Stimulated activated CD8-positive, alpha-beta memory T cell treated with anti-CD3 and anti-CD28 coated beads, Interleukin-4, amount 100 ng/mL, for 4 hours (primary cell): ENCODE measurements at places on chromosomes 6 and 20.
A peak's percentile ranks its signal among the peaks of the same experiment; 100 is the strongest.

DNA sequence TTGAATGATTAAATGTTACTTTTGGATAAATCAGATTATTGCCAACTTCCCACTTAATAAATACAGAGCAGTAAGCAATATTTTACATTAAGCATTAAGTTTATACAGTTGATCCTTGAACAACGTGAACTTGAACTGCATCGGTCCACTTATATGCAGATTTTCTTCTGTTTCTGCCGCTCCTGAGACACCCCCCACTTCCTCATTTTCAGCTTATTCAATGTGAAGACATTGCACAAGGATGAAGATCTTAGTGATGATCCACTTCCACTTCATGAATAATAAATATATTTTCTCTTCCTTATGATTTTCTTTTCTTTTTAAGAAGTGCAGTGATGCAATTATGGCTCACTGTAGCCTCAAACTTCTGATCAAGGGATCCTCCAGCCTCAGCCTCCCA is 167.2 kb downstream of the LINC00237 start:
- DNase-seq = no peak

DNA sequence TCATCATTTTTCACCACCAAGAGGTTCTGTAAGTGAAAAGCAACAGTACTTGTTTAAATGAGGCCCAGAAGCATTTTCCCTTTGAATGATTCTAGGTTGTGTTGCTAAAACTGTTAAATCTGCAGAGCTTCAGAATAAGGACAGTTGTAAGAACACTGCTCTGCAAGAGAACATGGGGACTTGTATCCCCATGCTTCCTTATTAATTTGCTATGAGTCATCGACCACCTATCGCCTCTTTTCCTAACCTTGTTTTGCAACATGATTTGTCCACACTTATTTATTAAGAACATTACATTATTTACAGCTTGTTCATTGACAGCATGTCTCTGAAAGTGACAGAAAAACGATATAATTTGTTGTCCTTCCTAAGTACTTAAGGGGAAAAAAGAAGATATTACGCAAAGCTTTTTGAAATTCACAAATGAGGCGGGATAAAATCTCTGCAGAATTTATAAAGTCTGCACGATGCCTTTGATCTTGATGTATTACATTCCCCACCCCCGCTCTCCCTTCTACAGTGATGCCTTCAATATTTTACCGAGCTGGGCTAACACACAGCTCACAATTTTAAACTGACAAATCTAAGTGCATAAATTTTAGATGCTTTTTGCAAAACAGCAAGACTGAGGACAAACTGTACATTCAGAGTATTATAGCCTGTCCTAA is 220.0 kb upstream of the SPTLC3 start:
- no peak for DNase-seq

GRCh38 chr20:43506238-43506637 is 1.3 kb upstream of the L3MBTL1 start:
- no peak for DNase-seq

- no peak for DNase-seq
These were observed 90.7 kb downstream of the KHDC1L start for GRCh38 chr6:73134588-73134987.

DNA sequence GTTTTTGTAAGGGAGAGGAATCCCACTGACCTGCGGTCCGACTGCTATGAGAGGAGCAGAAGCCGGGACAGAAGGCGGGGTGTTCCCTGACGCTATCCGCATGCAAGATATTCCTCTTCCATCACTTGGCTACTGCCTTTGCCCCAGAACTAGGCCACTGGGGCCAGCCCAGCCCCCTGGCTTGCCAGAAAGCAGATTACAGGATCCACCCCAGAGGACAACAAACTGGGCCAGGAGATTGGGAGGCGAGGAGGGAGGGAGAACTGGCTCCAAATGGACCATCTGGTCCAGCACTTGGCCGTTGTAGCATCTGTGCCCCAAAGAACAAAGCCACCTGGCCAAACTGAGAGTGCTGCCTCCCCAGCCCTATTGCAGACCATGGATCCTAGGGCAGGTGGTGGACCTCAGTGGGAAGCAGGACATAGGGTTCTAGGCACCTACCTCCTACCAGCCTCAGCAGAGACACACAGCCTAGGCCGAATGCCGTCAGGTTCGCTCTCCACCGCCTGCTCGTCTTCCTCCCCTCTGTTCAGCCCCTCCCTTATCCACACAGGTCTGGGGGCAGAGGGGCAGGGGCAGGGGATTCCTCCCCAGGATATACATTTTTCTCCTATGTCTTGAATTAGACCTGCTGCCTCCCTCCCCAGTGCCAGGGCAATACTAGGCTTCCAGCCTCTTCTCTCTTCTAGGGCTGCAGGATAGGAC is 4.0 kb downstream of the MDGA1 start:
- no peak for DNase-seq

DNA sequence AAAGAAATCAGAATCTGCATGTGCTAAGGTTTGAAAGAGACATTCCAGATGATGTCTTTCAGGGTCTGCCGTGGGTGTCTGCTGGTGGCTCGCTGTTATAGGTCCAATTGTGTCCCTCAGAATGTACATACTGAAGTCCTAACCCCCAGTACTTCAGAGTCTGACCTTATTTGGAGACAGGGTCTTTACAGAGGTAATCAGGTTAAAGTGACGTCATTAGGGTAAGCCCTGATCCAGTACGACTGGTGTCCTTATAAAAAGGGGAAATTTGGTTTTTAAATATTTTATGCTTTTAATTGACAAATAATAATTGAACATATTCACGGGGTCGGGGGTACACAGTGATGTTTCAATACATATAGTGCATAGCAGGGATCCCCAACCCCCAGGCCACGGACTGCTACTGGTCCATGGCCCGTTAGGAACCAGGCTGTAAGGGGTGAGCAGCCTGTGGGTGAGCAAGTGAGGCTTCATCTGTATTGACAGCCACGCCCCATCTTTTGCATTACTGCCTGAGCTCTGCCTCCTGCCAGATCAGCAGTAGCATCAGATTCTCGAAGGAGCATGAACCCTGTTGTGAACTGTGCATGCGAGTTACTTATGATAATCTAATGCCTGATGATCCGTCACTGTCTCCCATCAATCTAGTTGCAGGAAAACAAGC is 33.2 kb upstream of the SLC22A23 start:
- no peak for DNase-seq

DNA sequence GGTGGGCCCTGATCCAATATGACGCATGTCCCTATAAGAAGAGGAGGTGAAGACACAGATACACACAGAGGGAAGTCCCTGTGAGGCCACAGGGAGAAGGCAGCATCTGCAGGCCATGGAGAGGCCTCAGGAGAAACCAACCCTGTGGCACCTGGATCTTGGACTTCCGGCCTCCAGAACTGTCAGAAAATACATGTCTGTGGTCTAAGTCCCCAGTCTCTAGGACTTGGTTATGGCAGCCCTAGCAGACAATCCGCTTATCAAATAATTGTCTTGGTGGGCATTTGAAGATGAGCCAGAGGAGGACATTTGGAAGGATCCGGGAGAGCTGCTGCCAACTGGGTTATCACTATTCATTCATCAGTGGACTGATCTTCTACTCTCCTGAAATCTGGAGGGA is 57.6 kb upstream of the FOXQ1 start:
- DNase-seq = no peak

DNA sequence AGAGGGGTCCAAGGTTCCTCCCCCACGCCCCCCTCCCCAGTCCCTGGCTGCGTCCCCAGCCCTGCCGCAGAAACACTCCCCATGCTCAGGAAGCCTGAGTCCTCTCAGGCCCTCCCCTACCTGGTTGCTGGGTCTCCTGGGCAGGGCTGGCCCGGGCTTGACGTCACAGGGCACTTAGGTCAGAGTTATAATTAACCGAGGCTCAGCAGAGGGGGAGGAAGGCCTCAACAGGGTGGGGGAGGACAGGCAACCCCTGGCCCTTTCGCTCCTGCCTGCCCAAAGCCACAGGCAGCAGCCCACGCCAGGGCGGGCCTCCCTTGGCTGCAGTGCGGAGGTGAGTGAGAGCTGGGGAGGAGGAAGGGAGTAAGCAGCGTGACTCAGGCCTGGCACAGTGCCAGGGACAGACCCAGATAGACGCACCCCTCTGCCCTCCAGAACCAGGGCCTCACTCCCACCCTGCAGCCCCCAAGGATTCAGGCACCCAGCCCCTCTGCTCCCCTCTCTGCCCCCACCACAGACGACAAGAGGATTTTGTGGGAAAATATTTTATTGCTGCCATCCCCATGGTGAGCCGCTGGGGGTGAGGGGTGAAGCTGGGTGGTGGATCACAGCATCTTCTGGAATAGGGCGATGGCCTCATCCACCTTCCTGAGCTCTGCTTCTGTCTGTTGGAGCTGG is at the start of gene VWA7:
TSS of gene VWA7 (minus strand) at position 340 of the 678 bp plus-strand sequence. CDS start 549 bp downstream, outside the sequence.
- DNase-seq = peak; percentile 73

- DNase-seq = no peak
These were observed 96.2 kb downstream of the TTLL2 start for GRCh38 chr6:167420858-167421766.

DNA sequence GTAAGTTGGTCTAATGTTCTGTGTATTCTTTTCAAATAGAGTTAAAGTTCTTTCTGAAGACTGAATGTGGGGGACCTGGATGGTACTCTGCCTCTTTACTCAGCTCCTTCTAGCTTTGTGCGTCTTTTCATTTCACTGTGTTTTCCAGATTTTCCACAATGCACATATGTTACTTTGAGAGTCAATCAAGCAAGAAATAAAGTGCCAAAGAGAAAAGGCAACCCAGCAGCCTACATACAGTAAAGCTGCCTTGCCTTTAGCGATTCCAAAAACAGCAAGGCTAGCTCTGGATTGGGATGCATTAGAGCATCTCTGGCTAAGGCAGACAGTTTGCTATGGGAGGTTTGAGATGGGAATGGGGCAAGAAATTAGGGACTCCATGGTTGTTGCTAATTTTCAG is 5.3 kb downstream of the C6orf163 start:
- no peak for DNase-seq

DNA sequence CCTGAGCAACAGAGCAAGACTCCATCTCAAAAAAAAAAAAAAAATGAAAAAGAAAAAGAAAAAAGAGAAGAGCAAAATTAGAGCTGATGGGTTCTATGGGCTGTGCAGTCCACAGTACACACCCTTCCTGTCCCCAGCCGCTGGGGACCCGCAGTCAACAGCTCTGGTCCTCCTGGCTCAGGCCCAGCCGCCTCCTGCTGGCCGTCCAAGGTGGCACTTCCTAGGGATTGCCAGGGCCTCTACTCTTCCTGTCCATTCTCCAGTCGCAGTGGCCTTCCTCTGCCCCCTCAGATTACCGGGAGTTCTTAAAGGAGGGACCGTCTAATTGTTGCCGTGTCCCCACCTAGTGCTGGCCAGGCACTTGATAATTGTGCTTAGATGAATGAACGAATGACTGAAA is 41.7 kb downstream of the TMEM242 start:
- DNase-seq = no peak

DNA sequence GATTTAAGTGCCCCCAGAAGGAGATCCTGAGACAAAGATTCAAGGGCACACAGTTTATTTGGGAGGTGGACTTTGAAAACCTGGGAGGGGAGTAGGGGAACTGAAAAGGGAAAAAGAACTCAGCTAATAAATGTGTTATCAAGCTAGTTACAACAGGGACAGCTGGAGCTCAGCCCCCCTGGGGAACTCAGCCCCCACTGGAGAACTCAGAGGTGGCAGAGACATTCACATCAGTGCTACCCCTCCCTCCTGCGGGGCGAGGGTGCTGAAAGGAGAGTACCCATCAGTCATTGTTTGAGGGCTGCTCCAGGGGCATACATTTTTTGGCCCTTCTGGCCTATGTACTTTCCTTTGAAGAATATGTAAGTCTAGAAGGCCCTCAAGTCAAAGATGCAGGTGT is 101.4 kb downstream of the LRFN2 start:
- DNase-seq = no peak

GRCh38 chr6:51386347-51386836 is 567.7 kb downstream of the TFAP2B start:
- no peak for DNase-seq

GRCh38 chr6:149563203-149563927 is 2.8 kb upstream of the GINM1 start:
- DNase-seq = no peak

DNA sequence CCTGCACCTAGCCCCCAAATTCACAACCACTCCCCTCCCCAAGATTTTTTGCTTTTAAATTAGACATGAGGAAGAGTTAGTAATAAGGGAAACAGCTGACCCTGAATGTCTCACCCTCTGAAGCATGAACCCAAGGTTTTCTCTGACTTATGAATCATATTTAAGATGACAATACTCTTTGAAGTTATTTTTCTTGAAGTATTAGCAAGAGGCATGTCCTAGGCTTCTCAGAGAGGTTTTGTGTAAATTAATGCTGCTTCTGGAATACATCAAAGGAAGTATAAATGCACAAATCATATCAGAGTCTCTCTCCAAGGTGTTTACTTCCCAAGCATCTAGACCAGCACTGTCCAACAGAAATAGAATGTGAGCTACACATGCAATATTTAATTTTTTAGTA is 408.1 kb upstream of the MARCKS start:
- no peak for DNase-seq

DNA sequence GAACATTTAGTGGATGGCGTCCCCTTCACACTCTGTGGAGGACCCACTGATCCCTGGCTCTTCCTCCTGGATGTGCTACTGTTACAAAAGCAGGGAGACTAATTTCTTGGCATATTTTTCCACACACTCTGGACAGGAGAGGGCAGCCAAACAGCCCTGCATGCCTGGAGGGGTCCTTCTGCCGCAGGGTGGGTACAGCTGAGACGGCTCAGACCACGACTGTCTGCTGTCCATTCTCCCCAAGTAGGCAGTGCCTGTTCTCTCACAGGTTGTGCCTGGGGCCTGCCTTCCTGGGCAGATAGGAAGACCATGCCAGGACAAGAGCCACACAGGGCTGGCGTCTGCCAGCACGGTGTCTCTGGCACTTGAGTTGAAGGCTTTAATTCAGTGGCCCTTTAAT is 260.1 kb downstream of the FOXC1 start:
- DNase-seq = no peak

DNA sequence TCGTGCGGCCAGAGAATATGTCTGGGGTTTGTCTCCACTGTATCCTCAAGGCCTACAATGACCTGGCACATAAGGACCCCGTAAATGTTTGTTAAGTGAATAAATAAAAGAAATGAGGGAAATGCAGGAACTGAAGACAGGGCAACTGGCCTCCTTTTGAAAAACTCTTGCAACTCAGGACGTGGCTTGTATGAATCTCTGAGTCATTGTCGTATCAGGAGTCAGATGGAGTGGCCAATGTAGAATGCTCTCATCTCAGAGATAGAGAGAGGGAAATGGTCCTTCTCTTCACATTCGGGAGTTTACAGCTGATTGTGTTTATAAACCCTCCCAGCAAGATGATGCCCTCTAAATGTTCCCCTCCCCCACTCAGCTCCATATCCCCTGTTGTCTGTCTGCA is 57.1 kb downstream of the UST start:
- no peak for DNase-seq

DNA sequence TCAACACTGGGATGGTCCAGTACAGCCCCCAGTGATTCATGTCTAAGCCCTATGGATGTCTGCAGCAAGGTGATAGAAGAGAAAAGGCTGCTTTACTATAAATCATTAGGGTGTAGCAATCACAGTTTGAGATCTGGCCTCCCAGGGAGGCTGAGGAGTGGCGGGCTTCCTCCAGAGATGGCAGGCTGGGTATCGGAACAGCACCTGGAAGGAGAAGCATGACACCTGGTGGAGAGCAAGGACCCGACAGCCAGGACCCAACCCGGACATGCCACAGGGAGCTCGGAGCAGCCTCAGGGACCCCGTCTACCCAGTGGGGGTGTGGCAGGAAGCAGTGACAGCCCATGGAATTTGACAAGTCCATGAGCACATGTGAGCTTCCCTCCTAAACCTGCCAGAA is 114.8 kb upstream of the CD93 start:
- no peak for DNase-seq
